Stimulated activated CD8-positive, alpha-beta memory T cell treated with anti-CD3 and anti-CD28 coated beads, Interleukin-4, amount 100 ng/mL, for 1 hour (primary cell): ENCODE measurements at places on chromosomes 1 and 21.

DNA sequence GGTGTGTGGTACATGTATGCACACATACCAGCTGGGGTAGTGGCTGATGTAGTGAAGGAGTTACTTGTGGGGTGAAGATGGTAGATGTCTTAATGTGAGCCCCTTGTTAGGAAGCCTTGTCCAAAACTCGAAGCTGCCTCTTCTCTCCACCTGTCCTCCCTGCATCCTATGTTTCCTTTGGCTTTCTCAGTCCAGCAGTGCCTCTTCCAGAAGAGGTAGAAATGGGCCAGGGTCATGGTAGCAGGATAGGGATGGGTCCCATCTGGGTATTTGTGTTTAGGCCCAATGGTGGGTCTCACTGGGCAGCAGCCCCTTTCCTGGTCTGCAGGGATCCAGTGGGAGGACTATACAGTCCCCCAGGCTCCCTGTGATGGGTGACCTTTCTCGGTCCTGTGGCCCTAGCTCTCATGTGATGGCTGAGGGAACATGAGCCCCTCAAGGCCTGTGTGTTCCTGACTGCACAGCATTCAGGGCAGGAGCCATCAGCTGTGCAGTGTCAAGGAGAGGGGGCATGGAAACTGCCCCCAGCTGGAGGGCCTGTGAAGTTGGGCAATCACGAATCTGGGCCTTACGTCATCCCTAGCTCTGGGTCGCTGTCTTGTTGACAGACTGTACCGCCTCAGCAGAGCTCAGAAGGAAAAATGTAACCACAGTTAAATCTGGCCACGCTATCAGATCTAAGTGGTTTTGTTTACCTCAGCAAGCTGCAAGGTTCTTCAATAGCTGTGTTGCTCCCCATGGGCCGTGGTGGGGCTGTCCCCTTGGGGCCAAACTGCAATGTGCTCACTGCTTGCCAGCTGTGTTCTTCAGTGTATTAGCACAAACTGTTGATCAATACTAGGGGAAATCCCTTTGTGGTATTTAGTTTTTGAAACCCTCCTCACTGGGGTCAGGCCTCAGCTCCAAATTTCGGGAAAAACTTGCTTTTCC is 82.7 kb downstream of the NOS1AP start:
- no peak for DNase-seq

- no peak for DNase-seq
Observed at GRCh38 chr1:180586671-180587155, 27.9 kb downstream of the OVAAL start.

- DNase-seq = no peak
Observed at GRCh38 chr1:5982868-5983267, 9.4 kb downstream of the NPHP4 start.

GRCh38 chr1:53592521-53592982 is 133.4 kb downstream of the DMRTB1 start:
- DNase-seq = no peak

DNA sequence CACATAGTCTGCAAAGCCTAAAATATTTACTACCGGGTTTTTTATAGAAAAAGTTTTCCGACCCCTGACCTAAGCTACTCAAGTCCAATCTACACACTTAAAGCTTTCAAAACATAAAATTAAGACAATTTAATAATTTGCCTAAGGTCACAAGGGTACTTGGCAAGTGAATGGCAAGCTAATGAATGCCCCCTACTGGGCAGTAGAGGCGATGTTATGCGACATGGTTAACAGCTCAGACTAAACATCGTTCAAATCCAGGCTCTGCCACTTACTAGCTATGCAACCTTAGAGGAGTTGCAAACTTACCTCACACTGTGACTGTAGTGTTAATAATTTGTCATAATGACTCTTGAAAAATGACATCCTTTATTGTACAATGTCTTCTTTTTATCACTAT is 317.2 kb upstream of the NFIA start:
- no peak for DNase-seq

- DNase-seq = no peak
Observed at GRCh38 chr21:34180826-34181359, 107.5 kb downstream of the MRPS6 start.

DNA sequence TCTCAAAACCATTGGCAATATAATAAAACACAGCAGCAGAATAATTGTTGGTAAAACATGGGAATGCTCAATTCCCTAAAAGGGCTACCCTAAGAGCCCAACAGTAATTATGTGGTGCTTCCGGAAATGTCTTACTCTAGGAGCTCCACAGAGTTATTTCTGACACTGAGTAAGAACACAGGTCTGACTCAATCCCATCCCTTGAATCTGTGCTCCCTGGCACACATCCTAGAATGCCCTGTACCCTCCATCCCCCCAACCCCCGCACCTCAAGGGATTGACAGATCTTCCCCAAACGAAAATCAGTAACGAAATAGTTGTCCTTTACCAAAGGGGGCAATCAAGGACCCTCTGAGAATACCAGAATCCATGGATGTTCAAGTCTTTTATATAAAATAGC is 71.9 kb downstream of the SMYD2 start:
- no peak for DNase-seq

- DNase-seq = no peak
Observed at GRCh38 chr1:165073185-165074007, 283.1 kb downstream of the LMX1A start.

GRCh38 chr1:174689524-174689923 is 241.8 kb downstream of the GPR52 start:
- DNase-seq = no peak

- no peak for DNase-seq
Observed at GRCh38 chr1:66311628-66312027, 222.3 kb upstream of the SGIP1 start.

- DNase-seq = no peak
Observed at GRCh38 chr1:58978096-58978495, 194.2 kb upstream of the JUN start.

DNA sequence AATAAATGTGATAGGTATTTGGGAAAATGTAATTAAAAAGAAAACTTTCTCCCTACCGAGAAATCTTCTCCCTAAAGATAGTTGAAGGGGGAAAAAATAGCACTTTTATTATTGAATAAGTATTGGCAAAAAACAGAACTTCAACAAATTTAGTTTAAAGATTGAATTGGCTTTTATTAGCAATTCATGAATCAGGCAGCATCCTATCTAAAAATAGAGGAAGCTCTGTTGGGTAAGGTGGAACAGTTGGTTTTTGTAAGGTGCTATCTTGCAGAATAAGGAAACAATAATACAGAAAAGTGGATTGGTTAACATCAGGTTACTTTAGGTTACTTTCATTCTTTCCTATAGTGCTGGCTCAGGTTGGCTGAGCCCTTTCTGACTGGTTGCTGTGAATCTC is 62.8 kb downstream of the FH start:
- DNase-seq = no peak

- DNase-seq = no peak
Observed at GRCh38 chr1:43671626-43672330, 21.8 kb downstream of the KDM4A start.
